Immature natural killer cell (primary cell): ENCODE measurements at places on chromosomes 3 and 15. TPM values are rescaled to one million over a fixed set of nuclear protein-coding genes. Genes with fewer than 3 reads are reported as not detected.

The LSM3 gene
- polyA plus RNA-seq = 31.5 TPM

The RBSN gene
- polyA plus RNA-seq = 11.1 TPM

The LTF gene
- not detected for polyA plus RNA-seq

The CCK gene
- not detected for polyA plus RNA-seq

The ZPLD1 gene
- polyA plus RNA-seq = not detected

The CLPX gene
- 18.5 TPM for polyA plus RNA-seq

The MYRIP gene
- 0.06 TPM for polyA plus RNA-seq

The SLC12A1 gene
- not detected for polyA plus RNA-seq

The SNX33 gene
- 0.43 TPM for polyA plus RNA-seq

The TGM4 gene
- polyA plus RNA-seq = not detected

The SCN11A gene
- polyA plus RNA-seq = not detected

The KLHL40 gene
- polyA plus RNA-seq = not detected

The TEX55 gene
- polyA plus RNA-seq = not detected

The ISL2 gene
- polyA plus RNA-seq = not detected

The UTS2B gene
- polyA plus RNA-seq = not detected

The SCAP gene
- polyA plus RNA-seq = 59.2 TPM

The KCNH8 gene
- not detected for polyA plus RNA-seq

The AHSG gene
- polyA plus RNA-seq = not detected

The C3orf49 gene
- not detected for polyA plus RNA-seq

The GOLGA6L10 gene
- 0.21 TPM for polyA plus RNA-seq

The MYL3 gene
- polyA plus RNA-seq = not detected

The HTR3E gene
- polyA plus RNA-seq = not detected

The CLDN1 gene
- polyA plus RNA-seq = not detected

The POLG gene
- 79.1 TPM for polyA plus RNA-seq

The NPAP1 gene
- polyA plus RNA-seq = not detected

The GCNT3 gene
- polyA plus RNA-seq = not detected

The KATNBL1 gene
- polyA plus RNA-seq = 30.5 TPM

The ZNF501 gene
- polyA plus RNA-seq = 2.3 TPM

The ADAMTS7 gene
- polyA plus RNA-seq = not detected

The TPRG1 gene
- polyA plus RNA-seq = 6.0 TPM

The SLC12A8 gene
- polyA plus RNA-seq = not detected

The KNG1 gene
- polyA plus RNA-seq = not detected

The ROPN1B gene
- polyA plus RNA-seq = not detected

The SERINC4 gene
- 1.3 TPM for polyA plus RNA-seq

The SENP7 gene
- 5.6 TPM for polyA plus RNA-seq

The CHSY1 gene
- polyA plus RNA-seq = 2.8 TPM

The ESYT3 gene
- not detected for polyA plus RNA-seq

The RCCD1 gene
- polyA plus RNA-seq = 3.0 TPM

The GJD2 gene
- polyA plus RNA-seq = not detected

The UQCRC1 gene
- 189 TPM for polyA plus RNA-seq

The PRTG gene
- not detected for polyA plus RNA-seq

The PAK6 gene
- polyA plus RNA-seq = 8.3 TPM

The PAQR9 gene
- not detected for polyA plus RNA-seq

The PFKFB4 gene
- 0.78 TPM for polyA plus RNA-seq

The ACP3 gene
- 1.4 TPM for polyA plus RNA-seq

The C3orf33 gene
- 1.2 TPM for polyA plus RNA-seq

The GHRL gene
- 1.7 TPM for polyA plus RNA-seq

The EIF4E3 gene
- polyA plus RNA-seq = 36.1 TPM

The CHL1 gene
- polyA plus RNA-seq = not detected
